Mammary epithelial cell (primary cell): ENCODE measurements at places on chromosomes 4 and X. TPM values are rescaled to one million over a fixed set of nuclear protein-coding genes. Genes with fewer than 3 reads are reported as not detected.

DNA sequence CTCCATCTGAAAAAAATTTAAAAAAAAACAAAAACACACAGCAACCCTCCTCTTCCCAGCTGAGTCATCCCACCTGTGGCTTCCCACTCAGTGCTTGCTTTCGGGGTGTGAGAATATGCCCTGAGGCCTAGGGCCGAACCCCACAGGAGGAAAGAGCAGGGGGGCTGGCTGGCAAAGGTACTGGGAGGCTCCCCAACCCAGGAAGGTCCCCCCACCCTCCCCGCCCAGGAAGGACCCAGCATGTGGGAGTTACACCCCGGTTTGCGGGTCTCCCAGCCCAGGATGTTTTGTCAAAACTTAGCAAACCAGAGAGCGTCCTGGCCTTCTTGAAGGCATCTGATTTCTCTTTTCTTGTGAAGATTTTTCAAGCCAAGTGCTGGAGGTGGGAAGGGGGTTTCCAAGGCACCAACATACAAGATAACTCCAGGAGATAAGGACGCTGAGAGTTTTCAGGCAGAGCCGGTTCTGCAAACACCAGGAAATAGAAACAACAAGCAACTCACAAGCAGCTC is 25.7 kb upstream of the CSF2RA start:
- DNase-seq, result peak; percentile 73

DNA sequence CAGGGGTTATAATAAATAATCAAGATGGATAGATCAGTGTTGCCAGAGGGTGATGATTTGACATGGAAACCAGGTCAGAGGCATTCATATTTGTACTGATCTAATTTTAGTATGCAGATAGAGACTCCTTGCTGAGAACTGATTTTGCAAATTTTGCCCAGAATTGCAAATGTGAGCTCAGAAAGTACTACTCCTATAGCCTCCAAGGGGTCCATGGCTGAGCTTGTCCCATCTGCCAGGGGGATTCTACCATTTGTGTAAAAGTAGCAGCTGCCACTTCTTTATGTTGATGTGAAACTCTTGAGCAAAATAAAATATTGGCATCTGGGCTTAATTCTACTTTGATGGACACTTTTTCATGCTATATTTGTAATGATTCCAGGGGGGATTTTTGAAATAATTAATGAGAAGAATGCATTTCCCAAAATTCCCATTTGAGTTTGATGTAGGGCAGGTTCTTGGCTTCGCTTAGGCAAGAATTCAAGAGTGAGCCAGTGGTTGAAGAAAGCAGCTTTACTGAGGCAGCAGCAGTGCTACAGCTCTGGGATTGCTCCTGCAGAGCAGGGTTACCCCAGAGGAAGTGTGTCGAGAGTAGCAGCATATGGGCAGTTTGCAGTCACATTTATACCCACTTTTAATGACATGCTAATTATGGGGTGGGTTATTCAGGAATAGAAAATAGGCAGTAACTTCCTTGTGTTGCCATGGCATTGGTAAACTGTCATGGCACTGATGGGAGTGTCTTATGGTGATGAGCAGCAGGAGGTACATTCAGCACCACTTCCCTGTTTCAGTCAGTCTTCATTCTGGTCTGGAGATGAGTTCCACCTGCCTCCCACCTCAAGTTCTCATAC is 38.7 kb upstream of the DCLK2 start:
- no peak for DNase-seq

Gene LPAR4
- total RNA-seq, result not detected in 2 replicates

DNA sequence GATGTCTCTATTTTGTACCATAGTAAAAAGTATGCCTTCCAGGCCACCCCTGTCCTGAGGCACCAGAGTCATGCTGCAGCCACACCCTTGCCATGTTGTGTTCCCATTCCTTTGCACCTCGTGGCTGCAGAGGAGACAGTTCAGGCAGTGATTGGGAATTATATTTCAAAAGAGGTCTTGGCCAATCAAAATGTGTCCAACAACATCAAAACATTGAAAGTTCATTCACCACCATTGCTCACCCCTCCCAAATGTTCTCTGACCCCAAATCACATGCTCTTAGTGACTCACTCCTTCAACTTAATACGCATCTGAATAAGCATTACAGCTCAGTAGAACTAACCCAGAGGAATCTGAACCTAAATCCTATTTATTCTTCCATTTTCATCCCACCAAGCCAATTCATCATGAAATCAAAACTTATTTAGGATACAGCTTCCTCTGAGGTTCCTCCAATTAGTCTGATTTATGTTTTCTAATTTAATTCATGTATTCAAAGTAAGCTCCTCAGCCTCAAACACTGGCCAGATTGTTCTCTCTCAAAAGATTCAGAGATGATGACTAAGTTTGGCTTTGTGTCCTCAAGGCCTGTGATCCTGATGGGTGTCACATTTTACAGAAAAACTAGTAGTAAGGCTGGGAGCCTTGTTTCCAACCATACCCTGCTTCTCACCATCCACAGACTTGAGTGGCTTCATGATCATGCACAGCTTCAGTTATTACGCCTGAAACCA is 323.2 kb upstream of the INTU start:
- peak; percentile 37 for DNase-seq

DNA sequence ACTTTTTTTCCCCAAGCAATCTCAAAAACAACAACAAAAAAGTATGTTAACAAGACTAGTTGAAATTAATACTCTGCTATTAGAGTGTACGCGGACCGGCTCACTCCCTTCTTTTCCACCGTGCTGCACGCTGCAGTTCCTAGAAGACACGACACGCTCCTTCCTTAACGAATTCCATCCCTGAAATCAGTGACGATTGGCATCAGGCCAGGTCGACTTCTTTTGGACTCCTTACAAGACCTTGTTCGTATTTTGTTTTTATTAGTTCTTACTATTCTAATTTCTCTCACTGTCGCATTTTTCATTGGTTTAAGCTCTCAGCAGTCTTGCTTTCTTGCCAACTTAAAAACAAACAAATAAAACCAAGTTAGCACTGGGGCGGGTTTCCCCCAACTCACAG is 175.8 kb upstream of the PITX2 start:
- no peak for DNase-seq

GRCh38 chr4:89316931-89317366 is 9.3 kb upstream of the GPRIN3 start:
- DNase-seq, result no peak

Gene TLR6
- total RNA-seq, result 3.2 and 5.8 TPM in 2 replicates

GRCh38 chr4:7192252-7193029 is at the start of gene SORCS2:
Gene SORCS2, plus strand, starts transcription at chr4:7192538.
- DNase-seq, result no peak

DNA sequence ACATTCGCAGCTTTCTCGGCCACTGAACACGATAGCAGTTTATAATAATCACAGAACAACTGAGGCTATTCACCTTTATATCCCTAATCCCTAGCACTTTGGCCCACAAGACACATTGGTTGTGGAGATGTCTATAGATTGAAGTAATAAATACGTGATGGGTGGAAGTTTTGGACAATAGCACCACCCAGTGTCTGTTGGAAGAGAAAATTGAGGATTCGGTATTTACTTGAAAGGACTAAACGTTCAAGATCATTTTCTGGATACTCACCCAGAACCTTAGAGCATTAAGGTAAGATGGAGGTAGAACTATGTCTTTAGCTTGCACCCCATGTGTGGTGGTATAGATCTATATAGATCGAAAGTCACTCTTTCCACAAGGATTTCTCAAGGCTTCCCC is 787 bp upstream of the TMSB15A start:
- peak; percentile 6 for DNase-seq

Gene PAGE2B
- total RNA-seq, result not detected in 2 replicates

Gene SERTM2
- not detected in 2 replicates for total RNA-seq

DNA sequence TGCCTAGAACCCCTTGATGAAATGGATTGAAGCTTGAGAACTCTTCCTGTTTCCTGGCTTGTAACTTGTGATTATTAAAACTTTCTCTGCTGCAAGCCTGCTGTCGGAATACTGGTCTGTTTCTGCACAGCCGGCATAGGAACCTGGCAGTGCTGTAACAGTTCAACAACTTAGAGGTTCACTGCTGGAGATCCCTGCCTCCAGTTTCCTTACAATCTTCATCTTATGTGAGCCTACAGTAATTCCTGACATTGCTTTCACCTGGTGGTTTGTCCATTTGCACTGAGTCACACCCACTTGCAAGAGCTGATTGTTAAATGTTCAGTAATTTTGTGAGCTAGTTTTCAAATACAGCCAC is 1.3 kb upstream of the SEPSECS start:
- DNase-seq, result peak; percentile 34

- DNase-seq, result no peak
These were observed 166.5 kb upstream of the PCDH7 start for GRCh38 chr4:30553706-30554105.
